Mucosa of gallbladder (tissue), 1 donor: ENCODE measurements at places on chromosomes 6 and 20.

- peak; percentile 86 for DNase-seq
These were observed 60.8 kb downstream of the PRPH2 start for GRCh38 chr6:42661540-42662153.

GRCh38 chr6:125314009-125314581 lies 12.3 kb upstream of the HDDC2 start:
- DNase-seq, result peak; percentile 64

- no peak for DNase-seq
These were observed 51.6 kb upstream of the CHD6 start for GRCh38 chr20:41669708-41670263.

- peak; percentile 64 for DNase-seq
These were observed at the start of gene SYCP2 for GRCh38 chr20:59933296-59933848. Gene SYCP2, minus strand, starts transcription at chr20:59933637. Its CDS starts 11,224 bp downstream, at chr20:59922413.

DNA sequence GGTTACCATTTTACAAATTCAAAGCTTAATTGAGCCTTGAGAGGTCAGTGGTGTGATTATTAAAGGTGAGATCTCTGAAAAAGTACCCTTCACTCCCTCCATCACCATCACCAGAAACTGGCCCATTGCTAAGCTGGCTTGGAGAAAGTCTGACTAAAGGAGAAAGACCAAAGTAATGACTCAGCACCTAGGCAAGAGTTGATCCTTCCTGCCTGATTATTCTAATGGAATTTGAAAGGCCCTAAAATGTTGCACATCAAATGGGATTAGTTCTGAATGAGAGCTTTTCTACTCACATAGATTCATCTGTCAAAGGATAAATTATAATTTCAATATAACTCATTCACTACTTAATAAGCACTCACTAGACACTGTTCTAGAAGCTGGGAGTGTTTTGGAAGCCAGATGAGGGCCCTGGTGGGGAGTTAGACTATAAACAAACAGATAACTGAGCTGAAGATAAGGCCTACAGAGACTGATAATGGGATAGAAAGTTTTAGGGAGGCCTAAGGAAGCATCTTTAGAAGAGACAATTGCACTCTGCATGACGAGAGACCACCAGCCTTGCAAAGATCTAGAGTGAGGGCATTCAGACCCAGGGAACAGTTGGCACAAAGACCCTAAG lies 366.7 kb downstream of the SYNE1 start:
- DNase-seq, result no peak

- DNase-seq, result no peak
These were observed 92.1 kb downstream of the CEBPB start for GRCh38 chr20:50282592-50283241.

GRCh38 chr6:30676660-30677285 lies 4.0 kb upstream of the DHX16 start:
- DNase-seq, result no peak

- DNase-seq, result no peak
These were observed 7.6 kb upstream of the MICA start for GRCh38 chr6:31395832-31396231.

DNA sequence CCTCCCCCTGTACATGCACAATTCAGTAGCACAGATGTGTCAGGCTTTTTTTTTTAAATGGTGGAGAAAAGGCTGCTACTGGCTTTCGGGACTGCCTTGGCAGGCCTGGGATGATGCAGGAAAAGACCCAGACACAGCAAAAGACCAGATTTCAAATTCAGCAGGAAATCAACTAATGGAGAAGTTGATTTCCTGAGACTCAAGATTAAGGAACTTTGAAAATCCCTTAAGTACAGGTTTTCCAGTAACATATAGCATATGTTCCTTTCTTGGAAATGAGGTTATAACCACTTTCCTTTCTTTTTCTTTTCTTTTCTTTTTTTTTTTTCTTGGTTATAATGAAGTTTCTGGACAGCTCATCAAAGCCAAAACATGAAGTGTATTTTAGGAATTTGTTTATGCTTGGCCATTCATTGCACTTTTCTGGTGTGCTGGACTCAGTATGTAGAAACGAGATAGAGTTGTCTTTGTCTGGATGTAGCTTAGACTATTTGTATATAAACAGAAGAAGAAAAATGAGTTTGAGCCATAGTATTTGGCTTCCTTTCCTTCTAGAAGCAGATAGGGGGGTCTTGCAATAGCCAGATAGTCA lies 119.4 kb downstream of the SASH1 start:
- no peak for DNase-seq

- peak; percentile 37 for DNase-seq
These were observed 698 bp downstream of the FAM210B start for GRCh38 chr20:56359212-56360132.

- no peak for DNase-seq
These were observed 128.4 kb downstream of the KLHL32 start for GRCh38 chr6:97052896-97053295.

DNA sequence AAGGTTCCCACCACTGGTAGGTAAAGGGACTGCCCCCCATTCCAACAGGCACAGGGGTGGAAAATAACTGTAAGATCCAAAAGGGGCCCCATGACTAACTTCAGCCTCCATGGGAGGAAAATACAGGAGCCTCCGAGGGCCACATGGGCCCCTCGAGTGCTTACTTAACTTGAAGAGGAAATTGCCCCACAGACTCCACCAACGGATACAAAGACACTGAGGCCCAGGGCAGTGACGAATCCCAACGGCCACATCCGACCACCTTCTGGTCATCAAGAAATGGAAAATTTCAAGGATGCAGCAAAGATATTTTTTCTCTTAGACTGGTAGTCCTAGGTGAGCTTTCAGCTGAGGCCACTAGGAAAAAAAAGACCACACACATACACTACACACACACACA lies 116.0 kb upstream of the MRPS10 start:
- no peak for DNase-seq

DNA sequence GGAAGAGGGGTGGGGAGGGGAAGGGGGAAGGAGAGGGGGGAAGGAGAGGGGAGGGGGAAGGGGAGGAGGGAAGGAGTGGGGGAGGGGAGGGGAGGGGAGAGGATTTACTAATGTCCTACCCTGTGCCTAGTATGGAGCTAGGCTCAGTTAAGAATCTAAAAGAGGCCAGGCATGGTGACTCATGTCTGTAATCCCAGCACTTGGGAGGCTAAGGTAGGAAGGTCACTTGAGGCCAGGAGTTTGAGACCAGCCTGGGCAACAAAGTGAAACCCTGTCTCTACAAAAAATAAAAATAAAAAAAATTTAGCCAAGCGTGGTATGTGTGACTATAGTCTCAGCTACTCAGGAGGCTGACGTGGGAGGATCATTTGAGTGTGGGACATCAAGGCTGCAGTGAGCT lies 13.0 kb downstream of the UBE2J1 start:
- DNase-seq, result no peak

GRCh38 chr20:14446446-14446845 lies 109.0 kb upstream of the FLRT3 start:
- DNase-seq, result no peak

DNA sequence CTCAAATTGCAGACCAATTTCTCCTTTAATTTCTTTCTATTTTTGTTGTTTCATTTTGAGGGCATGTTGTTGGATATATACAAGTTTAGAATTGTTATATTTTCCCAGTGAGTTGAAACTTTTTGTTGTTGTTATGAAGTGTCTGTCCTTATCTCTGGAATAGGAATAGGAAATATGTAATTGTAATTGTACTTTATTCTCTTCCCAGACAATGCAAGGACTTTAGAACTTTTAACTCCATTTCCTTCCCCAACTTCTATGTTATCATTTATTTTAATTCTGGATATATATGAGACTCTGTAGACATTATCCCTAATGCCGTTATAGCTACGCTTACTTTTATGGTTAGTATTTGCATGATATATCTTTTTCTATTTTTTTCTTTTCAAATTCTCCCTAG lies 12.4 kb downstream of the SERPINB1 start:
- DNase-seq, result no peak

DNA sequence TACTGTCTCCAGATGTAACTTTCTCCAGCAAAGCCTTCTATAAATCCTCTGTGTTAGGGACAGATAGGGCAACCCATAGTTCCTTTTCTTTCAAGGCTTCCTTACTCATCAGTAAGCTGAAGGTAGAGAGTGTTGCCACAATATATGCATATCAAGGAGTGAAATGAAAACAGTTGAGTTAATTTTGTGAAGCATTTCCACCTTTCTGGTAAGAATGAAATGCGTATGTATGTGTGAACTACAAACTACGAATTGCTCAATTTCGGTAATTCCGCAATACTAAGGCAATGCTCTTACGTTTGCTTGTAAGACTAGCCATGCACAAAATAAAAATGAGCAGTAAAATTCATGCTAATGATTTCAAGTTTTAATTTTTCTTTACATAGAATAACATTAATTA lies 61.2 kb upstream of the HBS1L start:
- no peak for DNase-seq

GRCh38 chr20:35912881-35913280 lies 41.4 kb downstream of the SCAND1 start:
- no peak for DNase-seq

- no peak for DNase-seq
These were observed 13.8 kb downstream of the NQO2 start for GRCh38 chr6:3013486-3013885.
